ENCODE measurements at places on chromosomes 7 and 10.
A peak's percentile ranks its signal among the peaks of the same experiment; 100 is the strongest.

DNA sequence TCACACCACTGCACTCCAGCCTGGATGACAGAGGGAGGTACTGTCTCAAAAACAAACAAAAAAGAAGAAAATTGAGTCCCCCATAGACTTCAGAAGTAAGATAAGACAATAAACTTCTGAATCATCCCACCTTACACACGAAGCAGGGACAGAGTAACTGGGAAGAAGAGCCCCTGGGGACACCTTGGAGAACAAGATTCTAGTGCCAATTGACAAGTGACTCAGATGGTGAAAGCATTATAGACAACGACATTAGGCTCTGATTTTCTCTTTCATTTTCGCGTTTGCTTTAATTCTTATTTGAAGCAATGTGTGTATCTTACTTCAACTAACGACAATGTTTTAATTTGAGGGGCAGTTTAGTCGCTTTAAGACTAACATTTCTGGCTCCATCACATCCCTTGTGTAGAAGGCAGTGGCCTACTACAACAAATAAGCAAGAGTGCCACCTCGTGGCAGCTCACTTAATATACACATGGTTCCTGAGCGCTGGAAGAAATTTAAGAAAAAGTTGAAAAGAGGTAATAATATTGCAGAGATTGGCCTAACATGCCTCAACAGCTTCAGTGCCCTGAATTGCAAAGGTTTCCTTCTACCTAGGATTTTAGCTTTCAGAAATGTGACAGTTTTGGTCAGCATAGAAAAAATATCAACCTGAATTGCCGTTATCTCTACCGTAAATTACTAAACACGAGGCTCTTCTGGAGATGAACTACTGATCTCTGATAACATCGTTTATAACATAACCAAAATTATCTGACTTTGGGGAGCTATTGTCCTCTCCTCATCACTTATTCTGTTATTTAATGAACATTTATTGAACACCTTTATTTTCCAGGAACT is 36.7 kb downstream of the ASNS start:
- peak; percentile 60 for DNase-seq

DNA sequence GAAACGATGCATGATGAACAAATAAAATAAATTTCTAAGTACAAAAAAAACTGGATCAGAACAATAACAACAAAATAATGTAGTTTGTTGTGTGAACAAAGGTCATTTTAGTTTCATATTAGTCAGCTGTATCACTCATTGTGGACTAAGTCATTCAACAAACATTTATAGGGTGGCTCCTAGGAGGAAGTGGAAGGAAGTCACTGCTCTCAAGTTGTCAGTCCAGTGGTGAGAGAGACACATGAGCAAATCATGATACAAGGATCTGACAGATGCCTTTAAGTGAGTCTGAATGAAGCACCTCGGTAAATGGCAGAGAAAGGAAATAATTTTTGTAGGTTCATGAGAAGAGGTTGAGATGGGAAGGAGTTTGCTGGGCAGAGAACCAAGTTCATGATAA is 56.8 kb downstream of the EPDR1 start:
- no peak for DNase-seq

DNA sequence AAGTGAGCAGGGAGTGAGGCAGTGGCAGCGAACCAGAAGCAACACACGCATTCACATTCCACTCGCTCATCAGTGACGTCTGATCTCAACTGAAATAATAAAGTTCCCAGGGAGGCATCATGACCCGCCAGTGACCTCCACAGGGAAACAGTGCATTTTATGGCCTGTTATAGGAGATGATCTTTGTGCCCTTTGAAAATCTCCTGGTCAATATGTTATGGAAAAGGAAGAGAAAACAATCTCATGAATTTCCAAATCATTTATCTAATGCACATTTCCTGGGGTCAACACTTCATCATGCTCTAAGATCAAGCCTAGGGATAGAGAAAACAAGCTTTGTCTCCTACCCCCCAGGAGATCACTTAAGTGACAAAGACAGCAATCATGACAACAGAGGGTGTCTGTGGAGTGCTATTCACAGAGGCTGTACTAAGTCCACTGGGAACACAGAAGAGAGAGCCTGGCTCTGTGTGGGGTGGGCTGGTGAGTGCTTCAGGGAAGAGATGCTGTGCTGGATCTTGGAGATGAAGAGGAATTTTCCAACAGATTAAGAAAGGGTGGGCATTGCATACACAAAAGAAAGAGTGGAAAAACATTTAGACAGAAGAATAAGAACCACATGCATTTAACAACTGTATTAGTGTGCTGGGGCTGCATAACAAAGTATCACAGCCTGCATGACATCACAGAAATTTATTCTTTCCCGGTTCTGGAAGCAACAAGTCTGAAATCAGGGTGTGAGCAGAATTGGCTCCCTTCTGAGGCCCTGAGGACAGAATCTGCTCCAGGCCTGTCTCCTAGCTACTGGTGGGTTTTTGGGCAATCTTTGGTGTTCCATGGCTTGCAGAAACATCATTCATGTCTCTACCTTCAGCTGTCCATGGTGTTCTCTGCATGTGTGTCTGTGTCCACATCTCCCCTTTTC is 613.9 kb upstream of the IGFBP3 start:
- DNase-seq, result no peak

GRCh38 chr7:74129887-74130286 is 44.3 kb upstream of the EIF4H start:
- DNase-seq, result no peak

GRCh38 chr10:6383096-6383812 is 180.5 kb downstream of the PFKFB3 start:
- DNase-seq, result no peak

DNA sequence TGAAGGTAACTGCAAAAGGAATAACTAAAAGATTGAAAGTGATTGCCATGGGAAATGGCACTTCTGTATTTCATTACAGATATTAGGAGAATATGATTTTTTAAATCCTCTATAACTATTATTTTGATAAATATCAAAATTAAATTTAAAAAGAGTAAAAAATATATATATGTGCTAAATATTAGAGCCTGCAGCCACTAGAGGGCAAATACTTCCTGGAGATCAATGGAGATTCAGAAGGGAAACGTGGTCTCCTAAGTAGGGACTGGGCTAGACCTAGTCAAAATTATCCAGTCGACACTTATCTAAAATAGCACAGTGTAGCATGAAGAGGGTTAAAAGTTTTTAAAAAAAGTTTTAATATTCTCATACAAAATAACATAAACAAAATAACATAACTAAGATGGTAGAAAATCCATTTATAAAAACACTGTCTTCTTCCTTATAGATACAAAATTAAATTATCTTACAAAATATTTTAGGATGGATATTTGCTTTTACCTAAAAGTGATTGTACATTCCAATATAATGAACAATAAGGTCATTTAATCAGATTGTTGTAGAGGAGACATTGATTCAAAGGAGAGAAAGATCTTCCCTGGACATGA is 434.3 kb downstream of the MDFIC start:
- DNase-seq, result no peak

DNA sequence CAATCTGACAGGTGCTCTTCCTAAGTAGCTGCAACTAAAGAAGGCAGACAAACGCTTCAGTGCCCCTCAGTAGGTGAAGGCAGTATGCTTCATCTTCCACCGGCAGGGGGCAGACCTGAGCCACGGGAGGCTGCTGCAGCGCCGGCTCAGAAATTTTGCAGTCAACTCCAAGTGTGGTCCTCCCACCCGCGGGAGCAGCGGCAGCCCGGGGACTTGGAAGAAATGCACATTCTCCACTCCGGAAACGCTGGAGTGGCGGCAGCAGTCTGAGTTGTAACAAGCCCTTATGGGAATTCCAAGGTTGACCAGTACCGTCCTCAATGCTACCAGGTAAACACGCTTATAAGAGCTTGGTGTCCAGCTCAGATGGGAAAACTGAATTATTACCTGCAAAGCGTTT is 3.4 kb downstream of the IGFBP3 start:
- DNase-seq, result peak; percentile 78

DNA sequence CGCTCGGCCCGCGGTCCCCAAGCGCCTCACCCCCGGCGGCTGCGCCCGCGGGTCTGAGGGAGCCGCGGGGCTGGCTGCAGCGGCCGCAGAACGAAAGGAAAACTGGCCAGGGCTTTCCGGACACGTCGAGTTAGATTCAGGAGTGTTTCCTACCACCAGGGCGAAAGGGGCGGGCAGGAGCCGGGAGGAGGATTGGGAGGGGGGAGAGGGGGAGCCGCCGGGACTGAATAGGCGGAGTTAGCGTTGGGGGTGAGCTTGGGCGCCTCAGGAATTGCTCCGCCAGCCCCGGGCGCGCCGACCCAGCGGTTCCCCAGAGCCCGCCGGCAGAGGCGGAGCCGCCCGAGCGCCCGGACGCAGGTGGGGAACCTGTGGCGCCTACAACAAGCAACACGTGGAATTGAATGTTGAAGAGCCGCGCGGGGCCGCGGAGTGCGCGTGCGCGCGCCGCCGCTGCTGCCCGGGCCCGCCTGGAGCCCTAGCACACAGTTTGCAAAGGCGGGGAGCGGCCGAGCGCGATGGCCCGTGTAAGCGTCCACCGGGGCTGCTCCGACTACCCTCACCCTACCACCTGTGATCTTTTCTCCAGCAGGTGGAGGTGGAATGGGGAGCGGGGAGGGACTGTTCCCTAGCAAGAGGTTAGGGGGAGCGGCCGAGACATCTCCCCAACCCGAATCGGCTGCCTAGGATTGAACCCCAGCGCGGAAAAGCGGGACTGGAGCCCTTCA is at the start of gene CADPS2:
Gene CADPS2, minus strand, starts transcription at position 104 of the 725 bp plus-strand sequence. CDS start 123 bp downstream, outside the sequence.
- no peak for DNase-seq

DNA sequence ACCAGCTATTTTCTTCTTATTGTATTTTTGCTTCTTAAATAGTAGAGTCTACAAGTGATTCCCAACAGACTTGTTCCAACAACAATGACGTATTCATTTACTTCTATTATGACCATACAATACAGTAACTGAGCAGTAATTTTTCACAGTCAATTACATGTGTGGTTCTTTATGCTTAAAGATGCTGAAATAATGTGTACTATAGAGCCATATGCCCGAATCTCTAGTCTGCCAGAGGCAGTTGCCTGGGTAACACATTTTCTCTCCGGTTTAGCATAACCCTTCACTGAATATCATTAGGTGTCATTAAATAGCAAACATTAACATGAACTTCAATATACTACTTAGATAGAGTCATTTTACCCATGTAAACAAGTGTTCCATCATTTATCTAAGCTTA is 75.0 kb downstream of the SLC25A13 start:
- DNase-seq, result no peak

- no peak for DNase-seq
Observed at GRCh38 chr7:26688936-26689506, 175.4 kb downstream of the SKAP2 start.

DNA sequence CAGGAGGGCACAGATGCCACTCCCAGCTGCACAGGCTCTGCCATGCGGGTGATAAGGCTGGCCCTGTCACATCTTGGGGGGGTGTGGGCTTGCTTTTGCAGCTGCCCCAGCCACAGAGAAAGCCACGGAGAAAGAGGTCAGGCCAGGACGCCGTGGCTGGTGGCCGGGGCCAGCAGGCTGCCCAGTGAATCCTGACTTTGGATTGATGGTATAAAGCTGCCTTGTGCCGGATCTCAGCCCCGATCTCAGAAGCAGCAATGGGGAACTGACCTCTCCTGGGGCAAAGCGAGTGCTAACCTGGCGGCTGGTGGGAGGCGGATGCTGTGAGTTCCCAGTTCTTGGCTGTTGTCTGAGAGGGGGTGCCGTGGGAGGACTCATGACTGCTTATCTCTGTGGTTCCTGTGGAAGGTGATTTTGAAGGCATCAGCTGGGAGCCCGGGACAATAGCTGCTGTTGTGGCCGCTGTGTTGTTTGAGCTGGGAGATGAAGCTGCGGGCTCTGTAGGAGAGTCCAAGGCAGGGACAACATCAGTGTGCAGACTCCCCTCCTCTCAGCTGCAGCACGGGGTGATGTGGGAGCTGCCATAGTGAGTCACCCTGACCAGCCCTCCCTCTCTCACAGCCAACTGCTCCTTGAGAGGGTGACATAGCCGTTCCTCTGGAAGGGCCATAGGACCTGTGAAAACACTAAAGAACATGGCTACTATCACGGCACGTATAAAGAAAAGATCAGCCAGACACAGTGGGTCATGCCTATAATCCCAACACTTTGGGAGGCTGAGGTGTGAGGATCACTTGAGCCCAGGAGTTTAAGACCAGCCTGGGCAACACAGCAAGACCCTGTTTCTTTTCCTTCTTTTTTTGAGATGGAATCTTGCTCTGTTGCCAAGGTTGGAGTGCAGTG is 17.0 kb downstream of the IL15RA start:
- DNase-seq, result no peak

GRCh38 chr10:27383595-27384542 is 120.2 kb upstream of the RAB18 start:
- DNase-seq, result no peak

GRCh38 chr7:157496416-157497275 is 159.8 kb downstream of the DNAJB6 start:
- no peak for DNase-seq

DNA sequence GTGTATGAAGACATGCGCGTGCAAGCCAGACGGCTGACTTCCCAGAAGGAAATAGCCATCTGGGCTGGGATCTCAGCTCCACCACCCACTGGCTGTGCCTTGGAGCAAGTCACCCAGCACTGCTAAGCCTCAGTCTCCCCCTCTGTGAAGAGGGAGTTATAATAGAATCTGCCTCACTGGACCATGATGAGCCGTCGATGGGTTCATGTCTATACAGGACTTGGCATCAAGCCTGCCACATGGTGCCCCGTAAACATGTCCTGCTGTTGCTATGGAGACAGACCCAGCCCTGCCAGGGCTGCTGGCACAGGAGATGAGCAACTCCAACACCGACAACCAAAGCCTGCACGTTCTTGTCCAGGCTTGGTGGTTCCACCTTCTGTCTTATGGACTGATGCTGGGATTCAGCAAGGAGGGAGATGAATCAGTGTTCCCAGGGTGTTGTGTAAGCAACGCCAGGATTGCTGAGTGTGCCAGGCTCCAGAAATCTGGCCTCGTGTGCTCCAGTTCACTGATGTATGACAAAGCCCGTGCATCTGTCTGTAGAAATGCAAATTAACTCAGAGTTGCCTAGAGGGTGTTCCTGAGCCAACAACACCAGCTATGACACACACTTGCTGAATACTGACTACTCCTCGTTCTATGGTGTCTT is 5.6 kb downstream of the GPR15LG start:
- DNase-seq, result no peak

- DNase-seq, result no peak
Observed at GRCh38 chr10:14674376-14675050, 100.2 kb downstream of the FAM107B start.

DNA sequence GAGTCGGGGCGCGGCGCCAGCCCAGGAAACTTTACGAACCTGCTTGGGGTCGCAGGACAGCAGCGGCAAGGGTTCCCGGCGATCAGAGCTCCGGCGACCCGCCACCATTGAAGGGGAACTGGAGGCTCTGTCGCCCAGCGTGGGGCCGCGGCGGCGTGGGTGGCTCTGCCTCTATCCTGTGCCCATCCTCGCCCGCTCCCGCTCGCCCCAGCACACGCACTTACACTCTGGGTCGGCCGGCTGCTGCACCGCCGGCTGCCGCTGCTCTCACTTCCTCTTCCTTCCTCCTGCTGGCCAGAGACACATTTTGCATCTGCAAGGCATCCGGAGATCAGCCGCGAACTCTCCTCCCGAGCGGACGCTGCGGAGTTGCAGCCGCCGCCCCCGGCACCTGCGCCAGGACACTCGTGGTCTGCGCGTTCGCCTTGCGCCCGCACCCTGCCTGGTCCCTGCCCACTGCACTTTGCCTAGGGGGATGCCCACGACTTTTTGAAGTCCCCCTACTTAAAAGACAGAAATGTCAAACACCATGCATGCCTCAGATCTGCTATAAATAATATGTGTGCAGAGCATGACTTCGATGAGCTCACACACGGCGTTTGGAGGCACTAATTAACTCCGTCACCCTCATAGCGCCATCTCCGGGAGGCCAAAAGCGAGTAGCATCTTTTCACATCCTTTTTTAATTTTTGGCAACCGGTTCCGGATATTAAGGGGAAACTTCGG is at the start of gene ELMO1:
Gene ELMO1, minus strand, starts transcription at position 229 of the 726 bp plus-strand sequence. CDS start 106,174 bp downstream, outside the sequence.
- peak; percentile 71 for DNase-seq

- DNase-seq, result no peak
Observed at GRCh38 chr10:43825984-43826383, 177.3 kb upstream of the ZNF32 start.
